ENCODE measurements at places on chromosomes 16 and 17.

DNA sequence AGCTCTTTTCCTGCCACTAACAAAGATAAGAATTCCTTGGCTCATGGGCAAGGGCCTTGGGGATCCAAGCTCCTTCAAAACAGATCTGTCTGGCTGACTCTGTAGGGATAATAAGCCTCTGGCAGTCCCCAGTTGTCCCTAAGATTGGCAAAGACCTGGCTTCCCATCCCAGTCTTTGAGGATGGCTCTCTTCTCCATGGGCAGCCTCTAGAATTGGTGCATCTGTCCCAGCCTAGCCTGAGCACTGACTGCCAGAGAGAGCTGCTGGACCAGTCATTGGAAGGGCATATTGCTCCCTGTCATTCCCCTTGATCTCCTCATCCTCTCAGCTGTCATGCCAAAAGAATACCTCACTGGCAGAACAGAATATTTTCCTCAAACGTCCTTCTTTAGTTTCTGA lies 13.2 kb upstream of the CUEDC1 start:
- no peak for DNase-seq

DNA sequence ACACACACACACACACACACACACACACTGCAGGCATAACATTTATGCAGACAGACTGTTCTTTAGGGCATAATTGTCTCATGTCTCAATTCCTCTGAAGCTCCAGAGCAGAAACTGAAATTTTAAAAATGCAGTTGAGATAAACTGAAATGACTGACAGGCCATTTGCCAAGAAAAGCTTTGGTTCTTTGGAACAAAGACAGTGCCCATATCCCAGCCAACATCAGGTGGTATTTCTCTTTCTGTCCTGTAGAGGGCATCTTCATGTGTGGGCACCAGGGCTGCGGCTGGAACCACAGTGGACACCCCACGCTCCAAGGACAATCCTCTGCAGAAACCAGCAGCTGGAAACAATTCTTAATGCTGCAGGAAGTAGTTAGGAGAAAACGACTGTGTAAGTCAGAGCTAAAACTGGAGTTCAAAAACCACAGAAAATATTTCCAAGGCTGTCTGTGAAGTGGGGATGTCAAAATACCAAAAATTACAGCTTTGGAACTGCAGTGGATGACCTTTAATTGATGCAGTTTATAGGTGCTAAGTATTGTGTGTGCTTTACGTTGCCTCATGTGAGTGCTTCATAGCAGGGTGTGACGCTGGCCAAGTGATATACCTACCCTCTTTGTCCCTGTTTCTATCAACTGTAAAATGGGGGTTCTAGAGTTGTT lies 10.6 kb upstream of the MEFV start:
- peak; percentile 8 for DNase-seq

- DNase-seq: no peak
Measured at GRCh38 chr16:79839466-79840341, 239.2 kb upstream of the MAF start.

DNA sequence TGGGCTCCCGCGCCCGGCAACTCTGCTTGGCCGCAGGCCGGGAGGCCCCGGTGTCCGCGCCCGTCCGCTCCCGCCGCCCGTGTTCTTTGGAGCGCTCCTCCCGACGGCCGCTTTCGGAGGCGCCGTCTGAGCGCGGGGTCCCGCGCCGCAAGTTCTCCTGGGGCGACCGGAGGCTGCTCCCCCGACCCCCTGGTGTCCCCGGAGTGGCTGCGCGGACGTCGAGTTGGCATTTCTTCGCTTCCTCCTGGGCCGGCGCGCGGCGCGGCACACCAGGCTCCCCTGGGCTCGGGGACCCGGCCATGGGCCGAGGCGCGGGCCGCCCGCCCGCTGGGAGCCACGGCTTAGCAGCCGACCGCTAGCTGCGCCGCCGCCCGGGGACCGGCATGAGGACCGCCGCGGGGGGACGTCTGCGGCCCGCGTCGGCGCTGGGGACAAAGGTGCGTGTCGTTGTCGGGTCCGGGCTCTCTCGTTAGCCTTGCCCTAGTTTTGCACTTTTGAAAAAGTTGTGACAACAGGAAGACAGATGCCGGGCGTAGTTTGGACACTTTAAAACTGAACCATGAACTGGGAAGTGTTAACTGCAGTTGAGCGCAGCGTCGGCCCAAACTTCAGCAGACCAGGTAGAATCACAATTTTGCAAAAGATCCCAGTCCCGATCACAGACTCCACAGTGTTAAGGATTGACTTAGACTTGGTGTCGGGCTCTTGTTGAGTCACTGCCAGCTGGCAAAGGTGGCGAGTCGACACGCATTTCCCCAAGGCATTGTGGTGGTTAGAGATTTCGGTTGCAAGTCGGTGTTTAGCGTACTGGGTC lies 700 bp downstream of the UBN1 start:
- DNase-seq: peak; percentile 52

GRCh38 chr16:12826559-12826958 lies 22.9 kb upstream of the CPPED1 start:
- no peak for DNase-seq

DNA sequence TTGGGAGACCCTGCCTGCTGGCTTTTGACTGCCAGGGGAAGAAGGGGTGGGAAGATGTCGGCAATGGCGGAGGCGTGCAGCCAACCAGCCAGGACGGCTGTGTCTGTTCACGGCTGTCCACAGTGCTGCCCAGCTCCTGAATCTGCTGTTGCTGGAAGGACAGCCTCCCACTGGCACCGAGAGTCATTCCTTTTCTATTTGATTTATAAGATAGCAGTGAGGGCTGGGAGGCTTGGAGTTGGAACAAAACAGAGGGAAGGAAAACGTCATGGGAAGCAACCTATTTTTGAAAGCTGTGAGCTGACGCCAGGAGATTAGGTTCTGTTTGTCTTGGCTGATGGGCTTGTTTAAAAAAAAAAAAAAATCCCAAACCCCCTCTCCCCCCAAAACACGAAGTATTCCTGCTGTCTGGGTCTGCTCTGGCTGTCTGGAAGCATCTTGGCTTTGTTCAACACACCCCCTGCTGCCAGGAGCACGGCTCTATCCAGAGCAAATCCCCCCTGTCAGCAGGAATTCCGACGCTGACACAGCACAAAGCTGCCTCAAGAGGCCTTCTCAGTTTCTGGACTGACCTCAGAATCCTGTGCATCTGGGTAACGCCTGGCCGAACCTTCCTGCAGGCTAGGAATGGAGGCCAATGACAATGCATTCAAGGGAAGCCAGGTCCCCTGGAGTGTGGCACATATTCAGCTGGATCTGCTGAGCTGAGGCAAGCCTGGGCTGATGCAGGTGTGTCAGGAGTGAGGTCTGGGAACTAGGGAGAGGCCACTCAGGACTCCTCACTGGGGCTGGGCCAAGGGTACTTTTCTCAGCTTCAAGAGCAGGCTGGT lies 41.0 kb upstream of the SREBF1 start:
- DNase-seq: no peak

DNA sequence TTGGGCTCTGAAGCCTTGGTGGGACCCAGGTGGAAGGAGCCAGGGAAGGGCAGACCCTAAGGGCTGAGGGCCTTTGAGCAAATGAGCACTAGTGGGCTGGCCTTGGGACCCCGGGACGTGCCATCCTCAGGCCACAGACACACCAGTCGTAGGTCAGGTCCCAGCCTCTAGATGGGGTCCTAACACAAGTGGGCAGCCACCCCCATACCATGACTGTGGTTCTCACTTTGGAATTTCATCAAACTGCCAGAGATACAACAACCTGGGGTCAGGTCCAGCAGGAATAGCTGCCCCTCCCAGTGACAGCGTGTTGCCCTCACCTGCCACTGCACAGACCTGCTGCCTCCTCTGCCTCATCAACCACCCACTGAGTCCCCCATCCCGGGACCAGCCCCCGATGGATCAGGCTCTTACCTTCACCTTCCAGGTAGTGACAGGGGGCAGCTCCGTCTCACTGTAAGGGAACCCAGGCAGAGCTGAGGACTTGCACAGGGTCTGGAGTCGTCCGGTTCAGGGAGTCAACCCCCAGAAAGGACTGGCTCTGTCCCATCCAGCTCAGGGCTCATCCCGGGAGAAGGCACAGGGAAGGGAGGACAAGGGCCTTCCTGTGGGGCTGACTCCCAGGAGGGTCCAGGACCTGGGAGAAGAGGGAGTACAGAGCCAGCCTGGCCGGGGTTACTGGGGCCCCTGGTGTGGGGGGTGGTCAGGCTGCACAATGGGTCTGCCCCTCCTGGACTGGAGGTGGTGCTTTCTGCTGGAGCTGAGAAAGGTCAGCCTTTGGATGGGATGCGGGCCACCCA lies 40.0 kb downstream of the LGALS9 start:
- DNase-seq: no peak

DNA sequence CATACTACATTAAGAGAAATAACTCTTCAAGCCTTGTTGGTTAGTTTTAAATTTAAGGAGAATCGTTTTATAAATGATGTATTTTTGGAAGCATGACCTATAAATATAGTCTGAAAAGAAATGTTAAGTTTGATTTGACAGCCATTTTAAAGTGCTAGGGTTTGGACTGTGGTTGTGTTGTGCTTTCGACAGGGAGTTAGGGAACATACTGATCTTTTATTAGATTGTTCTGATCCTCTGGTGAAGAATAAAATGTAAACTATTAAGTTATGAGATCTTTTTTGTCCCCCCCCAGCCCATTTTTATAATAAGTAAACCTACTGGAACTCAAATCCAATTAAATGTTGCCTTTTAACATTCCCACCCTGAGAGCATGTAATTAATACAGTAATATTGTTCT lies 12.0 kb downstream of the TAF15 start:
- DNase-seq: no peak

- DNase-seq: no peak
Measured at GRCh38 chr16:79451196-79451816, 149.2 kb downstream of the MAF start.
